Endothelial cell (in vitro differentiated cells): ENCODE measurements at places on chromosomes 6 and 20.
A peak's percentile ranks its signal among the peaks of the same experiment; 100 is the strongest.

DNA sequence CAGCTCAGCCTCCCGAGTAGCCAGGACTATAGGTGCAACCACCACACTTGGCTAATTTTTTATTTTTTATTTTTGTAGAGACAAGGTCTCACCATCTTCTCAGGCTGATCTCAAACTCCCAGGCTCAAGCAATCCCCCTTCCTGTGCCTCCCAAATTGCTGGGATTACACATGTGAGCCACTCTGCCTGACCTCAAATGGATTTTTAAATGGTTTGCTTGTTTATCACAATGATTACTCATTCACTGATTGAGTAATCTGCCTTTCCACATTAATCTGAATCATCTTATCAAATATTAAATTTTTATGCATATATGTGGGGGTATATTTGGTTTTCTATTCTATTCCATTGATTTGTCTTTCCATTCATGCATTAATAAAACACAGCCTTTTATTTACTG, 9.4 kb upstream of the KHDC1L start:
- no peak for DNase-seq

DNA sequence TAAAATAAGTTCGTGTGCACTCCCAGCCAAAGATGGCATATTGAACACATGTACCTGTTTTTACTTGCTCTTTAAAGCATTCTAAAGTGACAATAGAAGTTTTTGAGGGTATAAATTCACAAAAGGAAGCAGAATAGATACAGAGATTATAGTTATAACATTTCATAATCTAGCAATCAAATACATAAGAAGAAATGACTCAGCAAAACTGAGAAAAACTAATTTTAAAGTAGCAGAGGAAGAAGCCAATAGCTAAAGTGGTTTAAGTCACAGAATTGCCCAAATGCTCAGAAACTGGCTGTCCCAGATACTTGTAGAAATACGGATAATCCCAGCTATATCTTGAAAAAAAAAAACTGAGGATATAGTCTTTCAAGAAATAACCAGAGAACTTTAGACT, 49.2 kb upstream of the TBC1D32 start:
- DNase-seq: no peak

DNA sequence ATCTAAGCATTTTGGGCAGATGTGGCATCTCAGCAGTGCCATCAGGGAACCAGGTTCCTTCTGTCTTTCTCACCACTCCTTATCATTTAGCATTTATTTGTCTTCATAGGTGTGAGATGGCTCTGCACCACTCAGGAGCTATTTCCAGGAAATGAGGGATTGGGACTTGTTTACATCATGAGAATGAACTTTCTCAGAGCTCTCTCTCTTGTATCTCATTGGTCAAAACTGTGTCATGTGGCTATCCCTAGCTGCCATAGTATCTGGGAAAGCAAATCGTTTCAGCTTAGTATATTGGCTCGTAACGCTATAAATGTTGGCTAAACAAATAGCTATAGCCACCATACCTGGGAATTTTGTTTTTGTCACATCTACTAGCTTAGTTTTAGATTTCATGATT, 23.8 kb downstream of the PLCB4 start:
- no peak for DNase-seq

DNA sequence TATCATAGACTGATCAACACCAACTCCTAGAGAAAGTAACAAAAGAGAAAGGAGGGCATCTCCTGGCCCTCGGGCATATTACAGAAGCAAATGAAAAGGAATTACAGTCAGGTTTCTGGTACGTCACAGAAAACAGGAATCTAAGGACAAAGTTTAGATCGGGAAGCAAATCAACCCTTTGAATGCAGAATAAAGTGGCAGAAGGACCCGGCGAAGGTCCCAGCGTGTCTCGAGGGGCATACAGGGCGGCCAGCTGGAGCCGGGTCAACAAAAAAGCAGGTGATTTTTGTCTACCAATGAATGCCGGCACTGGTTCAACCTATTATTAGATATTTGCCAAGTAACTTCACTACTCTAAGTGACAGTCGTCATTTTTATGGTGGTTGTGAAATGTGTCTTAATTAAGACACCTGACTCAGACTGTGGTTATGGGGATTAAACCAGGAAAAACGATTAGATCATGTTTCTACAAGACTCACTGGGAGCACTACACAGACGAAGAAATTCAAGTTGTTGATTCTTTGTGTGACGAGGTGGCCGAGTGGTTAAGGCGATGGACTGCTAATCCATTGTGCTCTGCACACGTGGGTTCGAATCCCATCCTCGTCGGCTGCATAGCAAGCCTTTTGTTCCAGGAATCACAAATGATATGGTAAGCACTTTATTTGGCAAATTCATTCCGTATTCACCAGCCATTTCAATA, 12.4 kb upstream of the ZSCAN9 start:
- peak; percentile 73 for DNase-seq

DNA sequence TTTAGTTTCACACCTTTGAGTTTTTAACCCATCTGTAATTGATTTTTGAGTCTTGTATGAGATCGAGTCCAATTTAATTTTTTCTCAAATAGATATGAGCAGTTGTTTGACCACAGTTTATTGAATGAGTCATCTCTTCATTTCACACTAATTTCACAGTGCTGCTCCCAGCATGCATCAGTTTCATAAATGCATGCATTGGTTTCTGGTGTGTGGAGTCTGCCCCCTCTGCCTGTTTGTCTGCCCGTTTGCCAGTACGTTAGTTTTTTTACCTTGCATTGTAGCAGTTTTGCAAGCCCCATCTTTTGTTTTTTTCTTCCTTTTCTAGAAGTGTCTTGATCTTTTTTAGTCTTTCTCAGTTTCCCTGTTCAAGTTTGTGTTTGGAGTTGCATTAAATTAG, 11.9 kb downstream of the SLX4IP start:
- DNase-seq: no peak

- DNase-seq: no peak
These were observed 13.3 kb upstream of the WTAP start for GRCh38 chr6:159713984-159714383.

DNA sequence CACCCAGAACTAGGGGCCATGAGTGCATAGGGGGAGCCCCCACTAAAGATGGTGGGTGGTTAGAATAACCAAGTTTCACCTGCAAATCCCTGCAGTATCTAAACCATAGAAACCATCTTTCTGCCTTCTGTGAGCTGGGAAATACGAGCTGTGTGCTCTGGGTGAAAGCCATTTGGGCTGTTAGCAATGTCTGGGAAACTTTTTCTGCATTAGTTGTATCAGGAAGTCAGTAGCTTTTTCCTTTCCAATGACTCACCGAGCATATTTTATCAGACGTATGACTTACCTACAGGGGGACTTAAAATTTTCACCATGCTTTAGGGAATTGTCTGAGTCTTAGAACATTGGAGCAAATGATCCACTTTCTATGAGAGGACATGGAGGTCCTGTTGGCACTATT, 584.0 kb downstream of the QKI start:
- DNase-seq: no peak

DNA sequence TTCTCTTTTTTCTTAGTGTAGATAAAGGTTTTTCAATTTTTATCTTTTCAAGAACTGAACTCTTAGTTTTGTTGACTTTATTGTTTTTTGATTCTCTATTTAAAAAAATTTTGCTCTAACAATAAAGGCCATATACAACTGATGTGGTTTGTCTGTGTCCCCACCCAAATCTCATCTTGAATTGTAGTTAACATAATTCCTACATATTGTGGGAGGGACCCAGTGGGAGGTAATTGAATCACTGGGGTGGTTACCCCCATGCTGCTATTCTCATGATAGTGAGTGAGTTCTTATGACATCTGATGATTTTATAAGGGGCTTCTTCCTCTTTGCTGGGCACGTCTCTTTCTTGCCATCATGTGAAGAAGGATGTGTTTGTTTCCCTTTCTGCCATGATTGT, 199.8 kb downstream of the DHX35 start:
- no peak for DNase-seq

GRCh38 chr6:76435174-76435573, 362.7 kb upstream of the IMPG1 start:
- DNase-seq: no peak

DNA sequence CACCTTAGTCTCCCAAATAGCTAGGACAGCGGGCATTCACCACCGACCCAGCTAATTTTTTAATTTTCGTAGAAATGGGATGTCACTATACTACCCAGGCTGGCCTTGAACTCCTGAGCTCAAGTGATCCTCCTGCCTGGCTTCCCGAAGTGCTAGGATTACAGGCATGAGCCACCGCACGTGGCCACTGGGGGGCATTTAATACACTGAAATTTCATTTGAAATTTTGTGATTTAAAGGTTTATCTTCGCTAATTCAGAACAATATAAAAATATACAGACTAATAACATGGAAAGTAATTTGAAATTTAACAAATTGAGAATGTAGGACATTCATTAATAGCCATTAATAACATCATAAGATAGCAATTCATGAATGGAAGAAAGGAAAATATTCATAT, 20.5 kb upstream of the TBC1D32 start:
- no peak for DNase-seq

- DNase-seq: no peak
These were observed 199.2 kb downstream of the MAFB start for GRCh38 chr20:40489886-40490285.

DNA sequence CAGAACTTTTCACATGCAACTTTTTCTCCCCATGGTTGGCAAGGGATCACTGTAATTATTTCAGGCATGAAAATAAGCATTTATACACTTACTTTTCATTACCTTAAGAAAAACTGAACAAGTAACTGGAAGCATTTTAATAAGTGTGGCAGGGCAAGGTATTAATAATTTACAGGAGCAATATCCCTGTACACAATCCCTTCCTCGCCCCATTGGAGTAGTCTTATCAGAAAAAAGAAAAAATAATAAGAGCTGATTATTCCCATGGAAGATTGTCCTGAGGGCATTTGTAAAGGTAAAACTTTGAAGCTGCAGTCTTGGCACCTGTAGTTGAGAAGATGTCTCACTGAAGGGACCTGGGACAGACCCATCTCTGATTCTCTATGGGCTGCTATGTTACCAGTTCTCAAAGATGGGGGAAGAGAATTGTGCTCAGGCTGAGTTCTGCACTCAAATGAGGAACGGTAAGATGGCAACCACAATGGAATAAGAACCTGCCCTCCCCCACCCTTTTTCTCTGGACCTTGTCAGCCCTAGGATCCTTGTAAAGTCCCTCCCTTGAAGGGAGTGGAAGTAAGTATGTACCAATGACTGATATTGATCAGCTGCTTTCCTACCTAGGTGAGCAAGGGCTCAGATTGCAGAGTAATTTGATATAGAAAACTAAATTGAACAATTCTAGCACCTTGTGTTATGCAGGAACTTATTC, 70.0 kb upstream of the AHI1 start:
- DNase-seq: no peak

DNA sequence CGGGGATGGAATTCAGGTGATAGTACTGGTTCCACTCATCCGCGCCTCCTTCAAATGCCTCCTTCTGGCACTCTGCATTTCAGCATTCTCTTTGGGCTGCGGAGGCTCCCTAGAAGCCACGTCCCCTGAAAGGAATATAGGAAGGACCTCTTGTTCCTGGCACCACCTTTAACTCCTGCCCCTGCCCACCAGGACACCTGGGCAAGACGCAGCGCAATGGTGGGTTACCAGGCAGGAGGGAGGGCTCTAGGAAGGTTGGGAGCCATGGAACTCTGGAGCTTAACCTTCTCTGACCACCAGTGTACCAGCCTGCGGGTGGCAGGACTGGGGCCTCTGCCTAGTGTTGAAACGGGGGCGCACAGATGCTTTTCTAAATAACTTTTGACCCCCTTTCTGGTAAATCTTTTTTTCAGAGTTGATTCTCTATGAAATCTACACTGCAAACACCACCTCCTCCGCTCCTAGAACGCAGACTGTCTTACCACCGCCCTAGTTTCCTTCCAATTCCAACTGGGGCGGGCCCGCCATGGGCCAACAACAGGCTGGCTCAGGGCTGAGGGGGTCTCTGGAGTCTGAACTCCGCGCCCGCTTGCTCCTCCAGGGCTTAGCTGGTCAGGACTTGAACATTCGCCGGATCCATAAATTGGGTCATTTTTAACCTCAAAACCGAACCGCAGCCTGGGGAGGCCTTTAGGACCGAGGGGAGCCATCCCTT, 871 bp upstream of the SYNDIG1 start:
- DNase-seq: peak; percentile 30

DNA sequence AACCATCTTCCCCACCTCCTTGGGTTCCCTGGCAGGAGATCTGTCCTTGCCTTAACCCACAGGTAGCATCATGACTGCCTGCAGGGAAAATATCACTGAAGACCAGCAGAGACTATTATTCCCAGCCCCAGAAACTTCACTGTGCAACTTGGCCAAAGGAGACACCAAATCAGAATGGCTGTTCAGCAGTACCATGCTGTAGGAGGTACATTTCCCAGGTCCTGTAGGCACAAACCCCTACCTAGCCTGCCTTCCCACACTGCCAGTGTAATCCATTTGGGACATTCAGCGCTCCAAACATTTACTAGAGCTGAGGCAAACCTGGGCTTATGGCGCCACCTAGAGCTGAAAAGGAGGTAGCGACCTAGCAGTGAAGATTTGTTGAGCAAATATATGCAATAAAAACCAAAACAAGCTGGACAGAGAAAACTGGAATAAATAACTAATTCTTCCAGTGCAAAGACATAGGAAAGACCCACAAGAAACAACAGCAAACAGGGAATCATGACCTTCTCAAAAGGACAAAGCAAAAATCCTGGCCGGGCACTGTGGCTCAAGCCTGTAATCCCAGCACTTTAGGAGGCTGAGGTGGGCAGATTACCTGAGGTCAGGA, 60.3 kb downstream of the VTA1 start:
- DNase-seq: peak; percentile 52

GRCh38 chr6:156839591-156840001, 62.4 kb downstream of the ARID1B start:
- DNase-seq: no peak

GRCh38 chr6:106757267-106757666, 127.9 kb downstream of the QRSL1 start:
- DNase-seq: no peak

GRCh38 chr6:136192902-136193301, 57.2 kb downstream of the MTFR2 start:
- no peak for DNase-seq

GRCh38 chr20:8764344-8764962, 304.4 kb upstream of the PLCB4 start:
- DNase-seq: no peak

DNA sequence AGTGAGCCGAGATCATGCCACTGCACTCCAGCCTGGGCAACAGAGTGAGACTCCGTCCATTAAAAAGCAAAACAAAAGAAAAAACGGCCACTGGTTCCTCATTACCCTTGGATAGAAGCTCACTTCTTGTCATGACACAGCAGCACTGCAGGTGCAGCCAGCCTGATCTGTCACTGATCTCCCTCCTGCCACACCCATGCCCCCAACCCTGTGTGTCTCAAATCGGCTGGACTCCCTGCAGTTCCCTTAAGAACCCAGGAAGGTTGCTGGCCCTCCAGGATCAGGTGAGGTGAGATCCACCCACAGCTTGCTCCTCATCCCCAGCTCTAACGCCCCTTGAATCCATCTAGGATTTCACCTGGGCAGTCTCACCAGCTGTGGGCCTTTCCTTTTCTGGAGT, 26.3 kb upstream of the NNAT start:
- no peak for DNase-seq

- no peak for DNase-seq
These were observed 1.6 kb downstream of the ITPR3 start for GRCh38 chr6:33622456-33623431.
